SW 1271 (cell line): ENCODE measurements at places on chromosomes 7 and 10.

GRCh38 chr10:51747216-51747615 is 47.8 kb upstream of the CSTF2T start:
- no peak for DNase-seq

DNA sequence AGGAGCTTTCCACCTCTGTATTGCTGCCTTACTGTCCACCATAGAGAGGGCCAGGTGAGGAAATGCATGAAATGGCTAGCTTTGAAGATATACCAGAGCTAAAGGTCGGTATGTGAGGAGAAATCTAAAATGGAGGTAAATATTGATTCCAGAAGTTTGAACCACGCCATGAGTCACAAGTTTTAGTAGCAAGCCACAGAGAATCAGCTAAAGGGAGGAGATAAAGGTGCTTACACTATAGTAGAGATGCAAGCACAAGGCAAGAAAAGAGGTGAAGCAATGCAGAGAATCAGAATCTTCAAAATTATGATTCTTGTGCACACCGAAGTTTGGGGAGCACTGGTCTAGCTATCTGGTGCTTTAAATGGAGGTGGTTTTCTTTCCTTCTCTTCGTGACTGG is 3.0 kb upstream of the GSAP start:
- DNase-seq: no peak

GRCh38 chr7:774161-775109 is 47.4 kb upstream of the PRKAR1B start:
- DNase-seq: no peak

GRCh38 chr7:19118636-19119371 is 1.4 kb upstream of the TWIST1 start:
- DNase-seq: no peak
